Adipocyte (in vitro differentiated cells): ENCODE measurements at places on chromosomes 7 and 10.
A peak's percentile ranks its signal among the peaks of the same experiment; 100 is the strongest.

GRCh38 chr7:78605119-78605518 lies 806.5 kb downstream of the PHTF2 start:
- DNase-seq, result peak; percentile 12

DNA sequence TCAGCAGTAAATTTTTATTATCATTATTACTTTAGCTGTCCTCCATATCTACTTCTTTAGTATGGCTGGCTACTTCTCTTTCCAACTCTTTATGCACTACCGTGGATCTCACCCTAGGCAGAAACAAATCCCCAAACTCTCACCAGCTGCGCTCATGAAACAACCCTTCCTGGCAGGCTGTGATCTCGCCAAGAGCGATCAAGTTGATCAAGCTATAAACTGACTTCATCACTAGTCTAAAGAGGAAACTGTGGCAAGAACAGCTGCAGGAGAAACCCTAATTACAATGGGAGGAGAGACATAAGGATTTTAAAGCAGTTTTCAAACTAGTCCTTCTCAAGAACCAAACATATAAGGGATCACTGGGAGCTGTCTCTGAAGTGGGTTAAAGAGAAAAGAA lies 160.5 kb upstream of the PRSS58 start:
- DNase-seq, result no peak

DNA sequence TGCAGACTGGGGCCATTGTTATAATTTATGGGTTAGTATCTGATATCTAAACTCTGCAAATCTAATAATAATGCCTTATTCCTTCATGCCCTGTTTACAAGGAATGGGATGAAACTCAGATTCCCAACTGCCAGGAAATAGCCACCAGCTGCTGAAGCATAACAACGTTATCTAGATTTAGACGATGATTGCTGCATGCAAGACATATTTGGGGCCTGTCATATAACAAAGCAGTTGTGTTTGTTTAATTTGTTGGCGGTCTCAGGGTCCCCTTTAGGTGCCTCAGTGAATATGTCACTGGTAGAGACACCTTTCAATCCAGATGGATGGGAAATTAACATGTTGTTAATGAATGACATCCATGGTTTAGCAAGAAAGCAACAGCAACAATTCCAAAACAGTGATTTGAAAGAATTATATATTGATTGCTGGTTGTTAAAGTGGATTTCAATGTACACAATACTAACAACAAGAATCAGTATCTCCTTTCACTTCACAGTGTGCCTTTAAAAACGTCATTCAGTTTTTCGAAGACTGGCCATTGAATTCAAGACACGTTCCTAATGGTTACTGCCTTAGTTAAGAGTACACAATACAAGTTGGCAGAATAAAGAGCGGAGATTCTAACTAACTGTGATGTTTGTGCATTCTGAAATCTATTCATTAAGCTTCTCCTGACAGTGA lies 860.6 kb upstream of the CELF2 start:
- no peak for DNase-seq

- DNase-seq, result no peak
Measured at GRCh38 chr7:82376739-82377138, 66.8 kb downstream of the CACNA2D1 start.

GRCh38 chr7:37141742-37142141 lies 306.9 kb downstream of the ELMO1 start:
- DNase-seq, result peak; percentile 11

DNA sequence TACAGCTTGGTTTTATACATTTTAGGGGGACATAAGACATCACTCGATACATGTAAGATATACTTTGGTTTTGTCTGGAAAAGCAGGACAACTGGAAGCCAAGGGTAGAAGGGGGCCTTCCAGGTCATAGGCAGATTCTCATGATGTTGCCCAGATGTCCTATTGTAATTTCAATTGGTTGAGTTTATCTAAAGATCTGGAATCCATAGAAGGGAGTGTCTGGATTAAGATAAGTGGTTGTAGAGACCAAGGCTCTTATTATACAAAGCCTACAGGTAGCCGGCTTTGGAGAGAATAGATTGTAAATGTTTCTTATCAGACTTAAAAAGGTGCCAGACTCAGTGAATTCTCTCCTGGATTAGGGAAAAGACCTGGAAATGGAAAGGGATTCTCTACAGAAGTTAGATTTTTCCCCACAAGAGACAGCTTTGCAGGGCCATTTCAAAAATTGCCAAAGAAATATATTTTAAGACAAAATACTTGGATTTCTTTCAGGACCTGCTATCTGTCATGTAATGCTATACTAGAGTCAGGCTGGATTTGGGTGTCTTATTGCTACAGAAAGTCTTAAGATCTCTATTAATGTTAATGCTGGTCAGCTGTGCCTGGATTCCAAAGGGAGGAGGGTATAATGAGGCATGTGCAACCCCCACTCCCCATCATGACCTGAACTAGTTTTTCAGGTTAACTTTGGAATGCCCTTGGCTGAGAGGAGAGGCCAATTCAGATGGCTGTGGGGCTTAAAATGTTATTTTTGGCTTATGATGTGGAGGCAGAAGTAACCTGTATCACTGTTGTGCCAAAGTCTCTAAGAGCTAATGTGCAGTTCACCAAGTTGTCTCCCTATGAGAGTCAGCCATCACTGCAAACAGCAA lies 511.1 kb upstream of the C7orf33 start:
- DNase-seq, result peak; percentile 7

DNA sequence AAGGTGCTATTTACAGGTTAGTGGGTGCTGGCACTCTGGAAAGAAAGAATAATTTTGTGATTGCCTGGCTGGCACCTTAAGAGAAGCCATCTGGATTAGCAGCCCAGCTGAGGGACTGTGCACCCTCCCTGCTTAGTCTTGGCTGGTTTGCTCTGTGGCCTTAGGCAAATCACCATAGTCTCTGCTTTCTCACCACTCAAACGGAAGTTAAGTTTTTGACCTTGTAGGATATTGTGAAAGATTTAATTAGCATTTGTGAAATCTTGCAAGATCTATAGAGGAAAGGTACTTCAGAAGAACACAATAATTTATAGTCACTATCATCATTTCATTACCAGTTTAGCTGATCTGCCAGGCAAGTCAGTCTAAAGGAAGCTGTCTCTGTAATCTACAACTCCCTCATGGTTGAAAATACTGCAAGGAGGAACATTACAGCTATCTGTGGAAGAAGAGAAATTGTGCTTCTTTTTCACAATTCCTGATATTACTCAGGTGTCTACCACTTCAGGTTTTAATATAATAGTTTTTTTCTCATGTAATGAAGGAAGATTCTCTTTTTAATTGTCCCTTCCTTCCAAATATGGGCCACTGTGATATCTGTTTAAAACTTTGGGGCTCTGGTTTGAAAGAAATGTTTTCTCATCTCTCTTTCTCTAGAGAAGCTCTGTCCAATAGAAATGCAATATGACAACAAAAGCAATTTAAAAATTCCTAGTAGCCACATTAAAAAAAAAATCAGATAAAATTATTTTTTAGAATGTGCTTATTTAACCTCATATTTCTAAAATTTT lies 219.6 kb downstream of the PTEN start:
- no peak for DNase-seq

DNA sequence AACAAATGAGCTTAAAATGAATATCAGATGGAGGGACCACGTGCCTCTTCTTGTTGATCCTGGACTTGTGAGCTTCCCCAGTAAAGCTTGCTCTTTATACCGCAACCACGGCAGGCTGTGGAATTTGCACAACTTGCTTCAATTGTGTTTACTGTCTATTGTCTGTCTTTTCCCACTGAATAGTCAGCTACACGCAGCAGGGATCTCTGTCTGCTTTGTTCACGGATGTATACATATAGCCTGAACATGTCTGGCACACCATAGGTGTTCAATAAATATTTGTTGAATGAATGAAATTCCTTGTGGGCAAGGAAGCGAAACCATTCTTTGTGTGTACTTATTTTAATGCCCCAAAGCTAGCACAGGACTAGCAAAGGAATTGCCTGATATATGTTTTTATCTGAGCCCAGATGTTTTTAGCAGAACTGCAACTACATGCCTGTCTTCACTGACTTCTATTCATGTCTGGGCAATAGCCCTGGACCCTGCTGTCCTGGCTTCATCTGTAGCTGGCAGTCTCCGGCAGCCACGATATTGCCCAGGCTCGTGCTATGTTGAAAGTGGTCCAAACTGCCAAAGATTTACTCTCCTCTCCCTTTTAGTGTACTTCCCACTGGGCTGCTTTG lies 29.9 kb upstream of the IFRD1 start:
- peak; percentile 70 for DNase-seq

DNA sequence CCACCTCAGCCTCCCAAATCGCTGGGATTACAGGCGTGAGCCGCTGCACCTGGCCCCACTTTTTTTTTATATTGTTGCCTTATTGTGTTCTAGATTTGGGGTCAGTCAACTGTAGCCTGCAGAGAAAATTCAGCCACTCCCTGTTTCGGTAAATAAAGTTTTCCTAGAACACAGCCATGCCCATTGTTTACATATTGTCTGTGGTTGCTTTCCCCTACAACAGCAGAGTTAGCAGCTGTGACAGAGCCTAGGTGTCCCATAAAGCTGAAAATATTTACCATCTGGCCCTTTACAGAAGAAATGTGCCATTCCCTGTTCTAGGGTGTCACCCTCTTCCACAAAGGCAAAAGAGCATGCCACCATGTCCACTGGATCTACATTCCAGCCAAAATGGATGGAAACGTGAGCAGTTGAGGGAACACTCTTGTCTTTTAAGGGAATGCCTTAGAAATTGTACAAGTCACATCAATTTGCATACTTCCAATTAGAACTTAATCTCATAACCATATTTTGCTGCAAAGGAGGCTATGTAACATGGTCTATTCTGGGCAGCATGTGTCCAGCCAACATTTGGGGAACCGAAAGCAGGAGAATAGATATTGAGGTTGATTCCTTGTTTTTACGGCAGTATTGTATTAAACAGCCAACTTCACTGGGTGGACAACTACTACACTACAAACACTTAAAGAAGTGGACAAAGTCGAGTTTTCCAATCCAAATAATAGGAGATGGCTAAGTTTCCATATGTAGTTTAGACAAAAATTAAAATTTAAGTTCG lies 11.0 kb upstream of the BLVRA start:
- DNase-seq, result no peak

GRCh38 chr7:56105508-56105907 lies 768 bp downstream of the CHCHD2 start:
- peak; percentile 80 for DNase-seq

GRCh38 chr7:151722533-151722932 lies 154.4 kb downstream of the PRKAG2 start:
- DNase-seq, result no peak

GRCh38 chr7:142125256-142125955 lies 13.9 kb downstream of the MGAM2 start:
- DNase-seq, result no peak

DNA sequence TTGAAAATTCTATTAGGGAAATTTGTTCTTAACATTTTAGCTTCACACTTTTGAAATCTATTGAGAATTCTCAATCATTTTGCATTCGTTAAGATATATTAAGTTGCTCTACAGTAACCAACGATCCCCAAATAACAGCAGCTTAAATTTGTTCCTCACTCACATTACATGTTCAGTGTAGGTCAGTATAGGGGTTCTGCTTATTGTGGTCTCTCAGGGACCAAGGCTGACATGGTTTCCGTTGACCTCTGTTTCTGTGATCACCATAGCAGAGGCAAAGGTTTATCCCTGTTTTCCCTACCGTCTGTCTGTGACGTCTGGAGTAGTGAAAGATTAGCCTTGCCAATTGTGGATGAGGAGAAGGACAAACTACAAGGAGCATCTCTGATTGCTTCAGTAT lies 235.0 kb upstream of the CSTF2T start:
- DNase-seq, result no peak

GRCh38 chr10:102782673-102783551 lies 39.2 kb downstream of the WBP1L start:
- DNase-seq, result peak; percentile 78

DNA sequence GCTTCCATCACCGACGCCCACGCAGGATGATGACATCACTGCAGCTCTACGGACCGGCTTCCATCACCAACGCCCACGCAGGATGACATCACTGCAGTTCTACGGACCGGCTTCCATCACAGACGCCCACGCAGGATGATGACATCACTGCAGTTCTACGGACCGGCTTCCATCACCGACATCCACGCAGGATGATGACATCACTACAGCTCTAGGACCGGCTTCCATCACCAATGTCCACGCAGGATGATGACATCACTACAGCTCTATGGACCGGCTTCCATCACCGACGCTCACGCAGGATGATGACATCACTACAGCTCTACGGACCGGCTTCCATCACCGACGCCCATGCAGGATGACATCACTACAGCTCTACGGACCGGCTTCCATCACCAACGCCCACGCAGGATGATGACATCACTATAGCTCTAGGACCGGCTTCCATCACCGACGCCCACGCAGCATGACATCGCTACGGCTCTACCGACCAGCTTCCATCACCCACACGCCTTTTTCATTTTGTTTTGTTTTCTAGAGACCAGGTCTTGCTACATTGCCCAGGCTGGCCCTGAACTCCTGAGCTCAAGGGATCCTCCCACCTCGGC lies 29.5 kb downstream of the GPER1 start:
- DNase-seq, result no peak

DNA sequence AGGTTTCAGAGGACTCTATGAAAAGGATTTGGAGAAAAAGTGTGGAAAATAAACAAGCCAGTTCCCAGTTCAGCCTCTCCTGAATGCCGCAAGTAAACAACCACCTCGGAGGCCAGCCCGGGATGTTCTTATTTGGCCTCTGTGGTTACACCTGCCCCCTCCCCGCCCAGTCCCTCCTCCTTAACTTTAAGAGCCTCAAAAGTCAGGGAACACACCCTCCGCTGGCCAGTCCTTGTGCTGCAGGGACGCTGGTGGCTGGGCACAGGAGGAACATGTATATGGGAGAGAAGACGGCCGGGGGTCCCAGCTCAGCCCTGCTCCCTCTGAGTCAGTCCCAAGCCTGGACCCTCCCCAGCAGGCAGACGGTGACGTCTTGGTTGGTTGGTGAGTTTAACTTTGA lies 6.1 kb downstream of the CHST3 start:
- peak; percentile 24 for DNase-seq

DNA sequence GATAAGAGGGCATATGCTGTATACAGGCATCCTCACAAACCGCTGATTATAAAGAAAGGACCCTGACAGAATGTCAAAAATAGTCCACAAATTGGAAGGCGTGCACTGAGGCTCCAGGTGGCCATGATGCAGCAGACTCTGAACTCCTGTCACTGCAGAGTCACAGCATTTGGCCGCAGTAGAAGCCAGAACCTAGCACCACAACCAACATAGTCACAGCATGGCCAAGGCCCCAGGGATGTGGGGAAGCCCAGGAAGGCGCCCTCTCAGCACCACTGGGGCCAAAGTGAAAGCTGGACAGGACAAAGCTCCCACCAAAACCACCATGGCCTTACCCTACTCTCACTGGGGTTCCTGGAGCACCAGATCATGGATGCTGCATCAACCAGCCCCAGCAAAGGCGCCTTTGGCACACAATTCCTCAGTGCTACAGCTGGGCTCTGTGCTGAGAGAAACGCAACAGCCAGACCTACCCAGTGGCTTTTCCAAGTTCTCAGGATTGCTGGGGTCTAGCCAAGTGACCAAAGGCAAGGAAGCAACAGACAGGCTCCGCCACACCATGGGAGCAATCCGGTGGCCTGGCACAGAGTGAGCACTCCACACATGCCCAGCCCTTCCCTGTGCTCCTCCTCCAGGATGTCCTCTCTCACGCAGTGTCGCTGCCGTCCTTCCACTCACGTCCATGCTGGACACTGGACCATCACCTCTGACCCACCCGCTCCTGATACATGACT lies 60.2 kb downstream of the STK17A start:
- no peak for DNase-seq

- DNase-seq, result no peak
Measured at GRCh38 chr10:89789188-89789877, 87.9 kb downstream of the KIF20B start.

- DNase-seq, result no peak
Measured at GRCh38 chr7:2201128-2201527, 31.6 kb downstream of the MAD1L1 start.

GRCh38 chr10:69957886-69958555 lies 94.6 kb upstream of the MACROH2A2 start:
- peak; percentile 63 for DNase-seq
